ENCODE measurements at places on chromosomes 12 and 14.

DNA sequence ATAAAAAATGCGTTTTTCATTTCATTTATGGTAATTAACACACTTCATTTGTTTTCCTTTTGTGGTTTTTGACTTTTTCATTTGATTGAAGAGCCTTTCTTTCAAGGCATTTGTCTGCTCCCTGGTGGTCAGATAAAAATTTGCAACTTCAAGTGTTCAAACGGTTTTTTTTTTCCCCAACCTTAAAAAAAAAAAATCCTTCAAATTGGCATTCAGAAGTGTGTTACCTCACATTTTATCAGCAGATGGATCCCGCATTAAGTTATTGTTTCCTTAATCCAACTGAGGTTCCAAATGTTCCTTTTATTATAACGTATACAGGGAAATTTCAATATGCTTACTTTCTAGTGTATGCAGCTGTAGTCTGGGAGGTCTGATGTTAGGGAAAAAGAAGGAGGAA, 47.2 kb downstream of the MYF5 start:
- peak; percentile 35 for DNase-seq

DNA sequence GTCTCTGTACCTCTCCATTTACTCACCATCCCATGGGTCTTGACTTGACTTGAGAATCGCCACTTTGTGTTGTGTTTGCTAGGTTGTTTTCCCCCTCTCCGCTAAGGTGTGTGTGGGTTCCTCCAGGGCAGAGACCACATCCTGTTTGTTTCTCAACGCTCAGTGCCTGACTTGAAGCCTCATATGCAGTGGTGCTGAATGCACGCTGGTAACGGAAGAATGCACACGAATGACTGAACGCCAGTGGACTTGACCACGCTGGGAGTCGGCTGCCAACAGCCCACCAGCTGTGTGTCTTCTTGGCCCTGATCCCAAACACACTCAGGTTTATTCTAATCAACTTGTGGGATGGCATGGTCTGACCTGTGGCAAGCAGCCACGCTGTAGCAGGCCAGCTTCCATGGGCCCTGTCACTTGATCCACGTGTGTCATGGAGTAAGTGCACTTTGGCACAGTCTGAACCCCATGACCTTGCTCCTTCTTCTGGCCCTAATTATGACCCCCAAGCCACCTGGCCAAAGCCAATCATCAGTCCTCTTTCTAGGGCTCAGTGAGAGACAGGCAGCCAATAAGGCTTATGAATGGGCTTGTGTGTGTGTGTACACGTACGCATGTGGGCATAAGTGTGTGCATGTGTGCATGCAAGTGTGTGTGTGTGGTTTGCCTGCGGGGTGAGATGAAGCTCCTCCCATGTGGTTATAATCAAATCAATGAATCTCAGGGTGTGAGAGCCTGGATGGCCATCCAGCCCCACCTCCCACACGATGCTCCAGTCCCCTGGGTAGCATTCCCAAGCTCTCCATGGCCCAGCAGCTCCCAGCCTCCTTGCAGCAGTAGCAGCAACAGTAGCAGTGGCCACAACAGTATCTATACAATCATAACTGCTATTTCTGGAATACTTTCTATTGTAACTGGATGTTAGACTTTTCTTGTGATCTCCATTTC, 6.4 kb upstream of the TC2N start:
- DNase-seq: no peak

DNA sequence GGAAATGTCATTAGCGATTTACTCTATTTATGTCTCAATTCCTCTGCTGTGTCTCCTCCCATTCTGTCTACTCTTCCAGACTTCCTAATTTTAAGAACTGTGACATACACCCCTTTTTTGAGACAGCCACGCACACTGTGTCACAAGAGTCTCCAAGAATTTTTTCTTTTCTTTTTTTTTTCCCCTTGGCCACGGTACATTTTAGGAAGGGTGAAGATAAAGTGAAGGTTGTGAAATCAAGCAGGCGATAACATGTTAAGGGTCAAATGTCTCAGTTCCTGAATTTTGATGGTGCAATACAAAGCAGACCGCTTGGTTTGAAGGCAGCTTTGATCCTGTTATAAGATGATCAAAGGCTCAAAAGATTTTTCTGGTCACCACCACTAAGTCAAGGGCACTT, 4.3 kb downstream of the OLR1 start:
- DNase-seq: no peak

DNA sequence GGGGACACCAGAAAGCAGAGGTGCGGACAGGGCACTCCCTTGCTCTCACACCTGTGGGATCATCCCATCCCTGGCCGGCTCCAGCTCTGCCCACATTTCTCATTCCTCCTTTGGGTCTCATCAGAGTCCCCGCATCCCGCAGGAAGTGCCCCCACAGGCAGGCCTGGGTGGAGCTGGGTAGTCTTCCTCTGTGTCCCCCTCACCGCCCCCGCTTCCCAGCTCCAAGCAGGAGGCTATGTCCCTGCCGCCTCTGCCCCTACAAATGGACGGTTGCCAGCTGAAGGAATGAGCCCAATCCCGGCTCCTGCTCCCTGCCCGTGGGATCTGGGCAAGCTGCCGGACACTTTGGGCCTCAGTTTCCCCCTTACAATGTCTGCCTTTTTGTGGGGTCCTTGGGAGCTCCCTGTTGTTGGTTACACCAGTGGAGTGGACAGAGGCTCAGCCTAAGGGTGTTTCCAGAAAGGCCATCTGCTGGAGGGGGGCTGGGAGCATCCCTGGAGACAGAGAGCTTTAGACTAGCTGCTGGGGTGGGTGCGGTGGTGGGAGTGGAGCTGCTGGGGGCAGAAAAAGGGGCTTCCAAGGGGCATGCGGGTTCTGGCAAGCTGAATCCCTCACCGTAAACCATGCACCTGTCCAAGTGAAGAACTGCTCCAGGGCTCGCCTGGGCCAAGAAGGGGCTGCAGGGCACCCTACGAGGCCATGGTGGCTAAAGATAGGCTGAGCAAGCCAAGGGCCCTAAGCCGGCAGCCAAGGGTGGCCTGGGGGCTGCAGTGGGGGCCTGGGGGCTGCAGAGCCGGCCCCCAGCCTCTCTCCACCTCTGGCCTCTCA, 7.9 kb upstream of the GPR132 start:
- no peak for DNase-seq

DNA sequence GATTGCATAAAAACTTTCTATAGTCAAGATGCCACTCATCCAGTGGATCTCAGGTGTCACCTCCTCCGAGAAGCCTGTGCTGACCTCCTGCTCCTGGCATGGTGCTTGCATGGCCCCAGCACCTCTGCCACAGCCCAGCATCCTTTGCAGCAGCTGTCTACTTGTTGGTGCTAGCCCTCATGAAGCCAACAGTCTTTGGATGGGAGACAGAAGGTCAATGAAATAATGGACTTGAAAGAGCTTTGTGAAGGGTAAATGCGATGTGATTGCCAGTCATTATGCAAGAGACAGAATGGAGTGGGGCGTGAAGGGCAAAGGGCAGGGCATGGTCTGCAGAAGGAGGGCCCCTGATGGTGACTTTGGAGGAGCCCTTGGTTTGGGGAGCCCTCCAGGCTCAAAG, 63.0 kb upstream of the CLMN start:
- no peak for DNase-seq

DNA sequence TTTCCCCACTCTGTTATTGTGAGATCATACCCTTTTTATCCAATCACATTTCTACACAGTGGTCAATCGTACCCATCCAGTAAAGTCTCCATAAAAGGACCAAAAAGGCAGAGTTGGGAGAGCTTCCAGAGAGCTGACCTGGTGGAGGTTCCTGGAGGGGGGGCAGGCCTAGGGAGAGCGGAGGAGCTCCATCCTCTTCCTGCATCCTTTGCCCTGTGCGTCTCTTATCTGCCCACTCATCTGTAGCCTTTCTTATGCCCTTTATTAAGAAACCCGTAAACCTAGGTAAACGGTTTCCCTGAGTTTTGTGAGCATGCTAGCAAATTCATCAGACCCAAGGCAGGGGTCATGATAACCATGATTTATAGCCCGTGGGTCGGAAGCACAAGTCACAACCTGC, 26.2 kb downstream of the EVL start:
- no peak for DNase-seq

DNA sequence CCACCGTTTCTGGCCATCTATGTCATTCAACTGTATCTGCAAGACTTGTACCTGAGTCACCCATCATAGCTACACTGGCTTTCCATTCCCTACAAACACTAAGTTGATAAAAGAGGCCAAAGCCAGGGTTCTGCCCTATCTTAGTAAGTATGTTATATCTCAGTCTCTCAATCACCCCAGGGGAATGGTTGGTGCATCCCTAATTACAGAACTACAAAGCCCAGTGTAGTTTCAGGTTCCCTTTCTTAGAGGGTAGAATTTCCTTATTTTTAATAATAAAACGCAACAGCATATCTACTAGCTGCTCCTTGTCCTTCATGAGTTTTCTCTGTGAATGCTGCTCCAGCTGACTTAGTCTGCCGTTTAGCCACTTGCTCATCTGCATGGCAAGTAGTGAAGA, 57.6 kb downstream of the ST8SIA1 start:
- DNase-seq: no peak

GRCh38 chr14:95313707-95314106, 6.0 kb downstream of the CLMN start:
- no peak for DNase-seq

DNA sequence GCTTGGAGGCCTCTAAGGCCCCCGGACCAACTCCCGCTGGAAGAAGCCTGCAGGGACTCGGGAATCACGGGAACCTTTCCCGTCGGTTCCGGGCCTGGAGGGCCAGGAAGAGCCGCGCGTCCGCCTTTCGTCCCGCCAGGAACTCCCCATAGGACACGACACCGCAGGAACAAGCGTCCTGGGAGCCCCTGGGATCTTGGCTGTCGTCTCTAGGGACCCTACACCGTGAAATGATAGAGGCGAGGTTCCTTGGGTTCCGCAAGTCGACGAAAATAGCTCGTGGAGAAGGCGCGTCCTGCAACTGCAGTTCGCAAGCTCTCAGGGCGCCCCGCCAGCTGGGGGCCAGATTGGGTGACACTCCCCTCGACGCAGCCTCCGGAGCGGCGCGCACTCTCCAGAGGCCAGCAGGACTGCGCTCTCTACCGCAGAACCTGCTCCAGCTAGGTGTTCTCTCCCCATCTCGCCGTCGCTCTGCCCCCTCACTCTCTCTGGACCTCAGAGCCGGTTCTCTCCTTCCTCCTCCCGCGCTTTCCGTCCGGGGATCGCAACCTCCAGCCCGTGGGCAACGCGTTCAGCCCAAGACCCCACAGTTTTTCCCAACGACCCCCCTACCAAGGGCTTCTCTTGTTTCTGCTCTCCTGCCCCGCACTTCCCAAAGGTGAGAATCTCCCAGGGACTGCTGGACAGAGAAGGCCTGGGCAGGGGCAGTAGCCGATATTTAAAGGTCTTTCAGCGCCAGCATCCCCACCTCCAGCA, 776 bp downstream of the BMP4 start:
- DNase-seq: peak; percentile 77

GRCh38 chr14:55512421-55512820, 67.6 kb upstream of the KTN1 start:
- no peak for DNase-seq

DNA sequence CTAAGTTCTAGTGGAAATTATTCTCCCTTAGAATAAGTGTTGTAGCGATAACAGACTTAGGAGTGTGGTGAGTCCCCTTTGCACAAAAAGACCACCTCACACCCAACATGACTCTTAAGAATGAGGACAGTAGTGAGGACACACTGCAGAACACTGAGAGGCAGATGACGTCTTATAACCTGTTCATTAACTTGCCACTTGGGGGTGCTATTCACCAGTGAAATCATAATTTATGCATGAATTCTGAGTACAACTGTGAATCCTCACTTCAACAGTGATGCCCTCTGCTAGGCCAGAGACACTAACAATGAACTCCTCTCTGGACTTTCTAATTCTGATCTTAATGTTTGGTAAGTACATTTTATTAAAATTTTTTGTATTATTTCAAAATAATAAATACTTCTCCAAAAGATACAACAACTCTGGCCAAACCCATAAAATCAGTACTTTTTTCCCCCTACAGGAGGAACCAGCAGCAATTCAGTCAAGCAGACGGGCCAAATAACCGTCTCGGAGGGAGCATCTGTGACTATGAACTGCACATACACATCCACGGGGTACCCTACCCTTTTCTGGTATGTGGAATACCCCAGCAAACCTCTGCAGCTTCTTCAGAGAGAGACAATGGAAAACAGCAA, 274.7 kb downstream of the DAD1 start:
- peak; percentile 57 for DNase-seq

GRCh38 chr14:35212471-35213142, 79.6 kb upstream of the PSMA6 start:
- no peak for DNase-seq

GRCh38 chr12:132449565-132450417, 40.2 kb upstream of the FBRSL1 start:
- DNase-seq: no peak

- DNase-seq: no peak
Measured at GRCh38 chr14:55285048-55285652, 13.9 kb downstream of the FBXO34 start.

GRCh38 chr14:58780605-58781004, 142.8 kb downstream of the DACT1 start:
- DNase-seq: no peak

- DNase-seq: no peak
Measured at GRCh38 chr12:26467351-26467750, 272.0 kb downstream of the SSPN start.

GRCh38 chr14:35202195-35202594, 79.8 kb downstream of the PRORP start:
- DNase-seq: no peak

DNA sequence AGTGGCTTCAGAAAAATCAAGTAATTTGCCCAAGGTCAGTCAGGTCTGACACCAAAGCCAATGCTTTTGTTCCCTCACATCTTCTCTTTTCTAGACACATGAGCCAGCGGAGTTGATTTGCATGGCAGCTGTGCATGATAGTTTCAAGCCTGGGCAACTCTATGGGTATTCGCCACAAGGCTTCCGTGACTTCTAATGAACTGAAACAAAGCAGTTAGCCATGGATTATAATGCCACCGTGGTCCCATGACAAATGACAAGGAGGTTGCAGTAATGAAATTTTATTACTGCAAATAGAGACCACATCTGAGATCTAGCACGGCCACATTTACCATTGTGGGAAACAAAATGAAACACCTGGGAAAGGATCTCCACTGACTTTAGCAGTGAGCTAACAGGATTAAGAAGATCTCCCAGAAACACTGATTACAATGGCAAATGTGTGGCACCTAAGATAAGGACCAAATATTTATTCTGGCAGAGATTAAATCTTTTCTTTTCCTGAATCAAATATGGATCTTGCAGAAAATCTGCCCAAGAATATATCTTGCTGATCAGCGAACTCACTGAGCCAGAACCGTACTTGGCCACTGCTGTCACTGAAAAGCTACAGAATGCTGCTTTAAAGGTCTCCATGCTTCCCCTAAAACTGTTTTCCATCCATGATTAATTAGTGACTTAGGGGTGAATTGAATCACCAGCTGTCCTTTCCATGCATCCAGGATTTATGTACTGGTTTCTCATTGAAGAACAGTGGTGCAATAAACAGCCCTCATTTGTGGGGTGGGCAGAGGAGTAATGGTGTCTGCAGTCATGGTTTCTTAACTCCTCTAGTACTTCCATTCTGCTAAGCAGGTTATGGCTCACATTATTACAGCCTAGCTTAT, 551.0 kb downstream of the DIO2 start:
- no peak for DNase-seq

DNA sequence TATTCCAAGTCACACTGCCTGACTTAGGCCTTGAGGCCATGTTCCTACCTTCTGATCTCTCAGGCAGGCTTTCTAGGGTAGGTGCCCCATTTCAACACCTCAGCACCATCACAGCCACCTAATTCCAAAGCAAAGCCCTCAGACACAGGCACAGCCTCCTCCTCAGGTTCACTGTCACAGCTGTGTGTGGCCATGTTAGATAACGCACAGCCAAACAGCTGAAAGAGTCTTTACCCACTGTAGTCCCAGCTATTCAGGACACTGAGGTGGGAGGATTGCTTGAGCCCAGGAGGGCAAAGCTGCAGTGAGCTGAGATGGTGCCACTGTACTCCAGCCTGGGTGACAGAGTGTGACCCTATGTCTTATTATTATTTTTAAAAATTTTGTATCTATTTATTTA, 7.3 kb upstream of the TMEM229B start:
- no peak for DNase-seq

All from muscle of arm (tissue), 14 donors.